HFFc6 (cell line): ENCODE measurements at places on chromosomes 1 and 21.

DNA sequence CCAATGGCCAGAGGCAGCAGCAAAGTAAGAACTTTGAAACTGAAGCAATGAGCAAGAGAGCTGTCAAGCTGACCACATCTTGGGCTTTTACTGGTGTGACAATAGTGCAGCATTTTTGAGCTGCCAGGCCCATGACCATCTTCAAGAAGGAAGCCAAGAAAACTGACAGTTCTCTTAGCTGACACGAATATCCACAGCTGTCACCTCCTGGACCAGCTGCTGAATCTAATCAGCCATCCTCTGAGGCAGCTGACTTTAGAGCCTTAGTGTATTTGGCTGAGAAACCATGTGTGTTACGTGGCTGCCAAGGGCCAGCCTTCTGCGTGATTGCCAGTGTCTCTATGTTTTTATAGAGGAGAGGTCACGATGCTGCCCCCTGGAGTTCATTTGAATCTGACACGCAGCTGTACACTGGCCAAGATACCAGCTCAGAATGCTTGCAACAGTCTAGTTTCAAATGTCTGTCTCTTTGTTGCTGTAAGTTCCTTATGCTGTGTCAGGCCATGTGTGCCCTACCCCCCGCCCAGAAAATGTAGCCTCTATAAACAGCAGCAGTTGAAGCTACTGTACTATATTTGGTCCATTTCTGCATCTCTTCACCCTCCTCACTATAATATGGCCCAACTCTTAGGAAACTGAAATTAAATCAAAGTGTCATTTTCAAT lies 39.7 kb downstream of the PALMD start:
- DNase-seq, result peak; percentile 70

DNA sequence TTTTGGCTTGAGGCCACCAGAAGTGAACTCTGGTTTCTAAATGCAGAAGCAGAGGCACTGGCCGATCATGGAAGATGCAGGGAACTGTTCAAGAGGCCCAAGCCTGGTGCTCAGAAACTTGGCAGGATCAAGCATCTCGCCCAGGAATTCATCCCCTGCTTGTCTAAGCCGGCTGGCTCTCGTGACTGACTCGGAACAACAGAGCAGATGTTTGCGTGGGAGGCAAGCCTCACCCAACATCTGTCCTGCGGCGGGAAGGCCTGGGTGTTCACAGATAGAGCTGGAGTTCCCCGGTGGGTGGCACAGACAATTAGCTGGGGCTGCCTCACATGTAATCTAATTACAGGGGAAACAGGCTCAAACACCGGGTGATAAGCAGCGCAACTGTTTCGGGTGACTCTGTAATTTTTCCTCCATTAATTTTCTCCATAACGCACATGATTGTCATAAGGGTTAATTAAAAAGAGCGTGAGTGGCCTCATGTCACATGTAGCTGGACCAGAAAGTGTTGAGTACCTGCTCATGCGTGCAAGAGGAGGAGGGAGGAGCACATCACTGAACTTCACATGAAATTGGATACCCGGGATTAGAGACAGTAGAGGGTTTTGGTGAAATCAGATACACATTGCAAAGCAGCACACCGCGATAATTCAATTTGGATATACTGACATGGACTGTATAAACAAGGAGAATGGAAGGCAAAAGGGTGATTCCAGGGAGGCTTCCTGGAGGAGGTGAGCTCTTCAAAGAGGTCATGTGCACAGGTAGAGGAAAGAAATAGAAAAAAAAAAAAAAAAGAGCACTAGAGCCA lies 180.0 kb downstream of the ETS2 start:
- DNase-seq, result peak; percentile 76

GRCh38 chr1:229167318-229167717 lies 103.6 kb upstream of the RAB4A start:
- DNase-seq, result no peak

DNA sequence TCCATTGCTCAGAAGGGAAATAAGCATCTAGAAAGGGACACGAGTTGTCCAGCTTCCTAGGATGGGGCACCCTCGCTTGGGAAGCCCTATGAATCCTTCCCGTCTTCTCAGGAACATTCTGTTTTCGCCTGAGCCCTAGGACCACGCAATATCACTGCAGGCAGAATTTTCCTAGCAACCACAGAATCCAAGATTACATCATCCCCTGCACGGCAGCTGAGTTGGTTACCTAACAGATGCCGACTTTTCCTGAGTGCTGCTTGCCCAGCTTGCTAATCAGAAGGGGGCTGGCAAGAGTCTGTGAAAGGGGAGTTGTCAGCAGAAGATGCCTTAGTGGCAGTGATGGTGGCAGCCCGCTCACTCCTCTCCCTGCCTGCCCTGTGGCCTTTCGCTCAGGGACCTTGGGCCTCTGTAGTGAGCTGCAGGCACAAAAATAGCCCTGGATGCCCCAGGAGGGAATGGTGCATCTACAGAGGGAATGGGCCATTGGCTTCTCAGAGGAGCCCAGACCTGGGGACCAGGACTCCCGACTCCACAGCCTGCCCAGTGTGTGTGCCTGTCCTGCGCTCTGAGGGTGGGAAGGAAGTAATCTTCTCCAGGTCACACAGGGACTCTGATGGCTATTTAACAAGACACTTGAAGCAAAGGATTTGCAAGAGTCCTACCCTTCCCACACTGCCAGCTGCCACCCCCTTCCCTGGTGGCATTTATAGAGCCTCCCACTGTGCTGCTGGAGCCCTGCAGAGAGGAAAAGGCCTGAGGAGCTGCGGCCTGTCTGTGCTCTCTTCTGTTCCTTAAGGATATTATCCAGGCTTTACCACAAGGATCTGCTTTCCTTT lies 28.9 kb upstream of the CLSTN1 start:
- peak; percentile 55 for DNase-seq

- DNase-seq, result no peak
These were observed 6.8 kb upstream of the IFI6 start for GRCh38 chr1:27678747-27679146.

DNA sequence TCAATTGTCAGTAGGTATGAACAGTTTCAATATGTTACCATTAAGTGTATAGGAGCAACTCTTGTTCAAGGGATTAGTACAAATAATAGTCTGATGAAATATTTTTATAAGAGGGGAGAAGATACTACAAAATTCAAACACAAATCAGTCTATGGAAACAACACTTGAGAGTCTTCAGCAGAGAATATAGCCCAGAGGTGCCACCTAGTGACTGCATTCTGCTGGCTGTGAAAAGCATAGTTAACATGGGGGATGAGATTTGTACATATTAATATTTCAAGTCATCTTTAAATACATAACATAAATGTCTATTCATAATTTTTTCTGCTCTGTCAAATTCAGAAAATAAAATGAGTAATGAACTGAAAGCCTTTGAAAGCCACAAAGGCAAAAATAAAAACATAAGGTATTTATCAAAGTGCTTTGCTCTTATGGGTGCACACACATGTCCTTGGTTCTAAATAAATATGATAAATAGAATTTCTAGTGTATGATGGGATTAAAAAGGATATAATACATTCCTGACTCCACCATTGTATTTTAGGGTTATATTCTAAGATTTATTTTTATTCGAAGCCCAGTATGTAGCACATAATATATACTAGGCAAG lies 440.9 kb upstream of the ZRANB2 start:
- DNase-seq, result peak; percentile 18

DNA sequence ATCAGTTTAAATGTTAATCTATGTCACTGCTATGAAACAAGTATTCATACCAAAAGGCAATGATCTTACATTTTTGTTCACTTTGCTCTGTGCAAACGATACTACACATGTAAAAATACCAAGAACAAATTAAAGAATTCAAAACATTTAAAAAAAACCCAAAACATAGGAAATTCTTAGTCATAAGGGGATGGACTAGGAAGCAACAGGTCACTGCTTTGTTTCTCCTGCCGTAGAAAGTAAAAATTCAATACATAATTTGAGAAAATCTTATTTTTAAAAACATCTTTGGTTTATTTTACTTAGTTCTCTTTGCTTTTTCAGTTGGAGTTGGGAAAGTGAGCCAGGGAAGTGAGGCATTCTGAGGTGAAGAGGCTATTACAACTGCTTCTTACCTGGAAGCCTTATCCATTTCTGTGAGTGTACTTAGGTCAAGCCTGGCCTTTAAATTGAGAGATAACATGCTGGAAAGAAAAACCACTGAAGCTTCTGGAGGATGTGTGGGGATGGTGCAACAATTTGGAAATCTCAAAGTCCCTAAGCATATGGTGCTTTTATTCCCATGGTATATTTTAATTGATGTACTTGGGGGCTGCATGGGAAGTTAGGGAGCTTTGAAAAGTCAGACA lies 183.5 kb downstream of the CDC42BPA start:
- no peak for DNase-seq

GRCh38 chr1:202069662-202070061 lies 53.1 kb upstream of the GPR37L1 start:
- DNase-seq, result no peak

GRCh38 chr1:151176514-151177045 lies 799 bp upstream of the TMOD4 start:
- no peak for DNase-seq

DNA sequence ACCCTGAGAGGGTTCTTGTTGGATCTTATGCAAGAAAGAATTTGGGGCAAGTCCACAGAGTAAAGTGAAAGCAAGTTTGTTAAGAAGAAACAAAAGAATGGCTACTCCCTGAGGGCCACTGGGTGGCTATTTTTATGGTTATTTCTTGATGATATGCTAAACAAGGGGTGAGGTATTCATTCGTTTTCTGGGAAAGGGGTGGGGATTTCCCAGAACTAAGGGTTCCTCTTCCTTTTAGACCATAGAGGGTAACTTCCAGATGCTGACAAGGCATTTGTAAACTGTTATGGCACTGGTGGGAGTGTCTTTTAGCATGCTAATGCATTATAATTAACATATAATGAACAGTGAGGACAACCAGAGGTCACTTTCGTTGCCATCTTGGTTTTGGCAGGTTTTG lies 18.2 kb upstream of the IFI6 start:
- no peak for DNase-seq
